Pancreas (tissue), 10 donors: ENCODE measurements at places on chromosomes 1 and 21.

DNA sequence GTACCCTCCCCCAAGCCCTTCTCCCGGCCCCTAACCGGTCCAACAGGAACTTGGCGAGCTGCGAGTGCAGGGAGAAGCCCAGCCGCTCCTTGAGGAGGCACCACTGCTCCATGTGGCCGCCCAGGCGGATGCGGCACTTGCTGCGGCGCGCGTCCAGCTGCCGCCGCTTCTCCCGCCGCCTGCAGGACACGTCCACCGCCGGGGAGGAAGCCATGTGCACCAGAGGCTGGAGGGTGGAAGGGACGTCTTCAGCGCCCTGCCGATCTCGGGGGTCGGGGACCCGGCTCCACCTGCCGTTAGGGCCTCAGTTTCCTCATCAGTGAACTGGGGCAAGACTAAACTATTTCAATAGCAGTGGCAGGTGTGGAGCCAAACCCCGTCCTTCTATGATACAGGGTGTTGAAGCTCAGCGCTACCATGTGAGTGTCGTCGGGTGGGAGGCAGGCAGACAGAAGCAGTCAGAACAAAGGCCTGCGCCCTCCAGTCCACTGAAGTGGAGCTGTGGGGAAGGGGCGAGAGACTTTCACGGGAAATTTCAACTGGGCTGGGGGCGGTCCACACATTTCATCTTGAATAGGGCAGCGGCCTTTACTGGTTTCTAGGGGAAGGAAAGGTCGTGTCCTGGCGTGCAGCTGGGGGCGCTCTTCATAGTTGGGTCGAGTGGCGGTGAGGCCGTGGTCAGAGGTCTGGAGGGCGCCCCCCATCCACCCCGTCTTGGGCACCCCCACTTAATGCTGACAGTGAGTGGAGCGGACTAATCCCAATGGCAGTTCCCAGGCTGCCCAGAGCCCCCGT, 592 bp downstream of the ZNF692 start:
- DNase-seq = peak; percentile 68

GRCh38 chr1:96649301-96649700, 72.3 kb upstream of the PTBP2 start:
- DNase-seq = no peak

GRCh38 chr1:45033356-45033755, 21.3 kb downstream of the UROD start:
- no peak for DNase-seq

DNA sequence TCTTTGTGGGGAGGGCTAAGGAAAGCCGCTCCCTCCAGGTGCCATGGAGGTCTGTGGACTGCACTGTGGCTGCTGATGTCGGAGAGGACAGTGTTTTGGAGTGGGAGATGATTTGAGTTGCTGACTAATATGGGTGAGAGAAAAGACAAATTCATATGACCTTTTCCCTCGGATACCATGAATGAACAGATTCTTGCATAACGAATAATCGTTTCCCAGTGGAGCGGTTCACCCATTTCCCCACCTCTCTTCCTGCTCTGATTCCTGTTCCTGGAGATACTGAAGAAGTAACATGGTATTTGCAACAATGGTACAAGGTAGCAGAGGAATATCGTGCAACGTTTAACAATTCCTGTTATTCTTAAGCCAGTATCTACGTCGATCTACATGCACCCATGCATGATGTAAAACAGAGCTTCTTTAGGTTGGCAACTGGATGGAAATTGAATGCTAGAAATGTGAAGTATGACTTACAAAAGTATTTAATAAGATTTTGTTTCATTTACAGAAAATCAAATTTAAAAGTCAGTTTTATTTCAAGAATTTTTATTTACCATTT, 227.1 kb downstream of the TOMM20 start:
- DNase-seq = no peak

DNA sequence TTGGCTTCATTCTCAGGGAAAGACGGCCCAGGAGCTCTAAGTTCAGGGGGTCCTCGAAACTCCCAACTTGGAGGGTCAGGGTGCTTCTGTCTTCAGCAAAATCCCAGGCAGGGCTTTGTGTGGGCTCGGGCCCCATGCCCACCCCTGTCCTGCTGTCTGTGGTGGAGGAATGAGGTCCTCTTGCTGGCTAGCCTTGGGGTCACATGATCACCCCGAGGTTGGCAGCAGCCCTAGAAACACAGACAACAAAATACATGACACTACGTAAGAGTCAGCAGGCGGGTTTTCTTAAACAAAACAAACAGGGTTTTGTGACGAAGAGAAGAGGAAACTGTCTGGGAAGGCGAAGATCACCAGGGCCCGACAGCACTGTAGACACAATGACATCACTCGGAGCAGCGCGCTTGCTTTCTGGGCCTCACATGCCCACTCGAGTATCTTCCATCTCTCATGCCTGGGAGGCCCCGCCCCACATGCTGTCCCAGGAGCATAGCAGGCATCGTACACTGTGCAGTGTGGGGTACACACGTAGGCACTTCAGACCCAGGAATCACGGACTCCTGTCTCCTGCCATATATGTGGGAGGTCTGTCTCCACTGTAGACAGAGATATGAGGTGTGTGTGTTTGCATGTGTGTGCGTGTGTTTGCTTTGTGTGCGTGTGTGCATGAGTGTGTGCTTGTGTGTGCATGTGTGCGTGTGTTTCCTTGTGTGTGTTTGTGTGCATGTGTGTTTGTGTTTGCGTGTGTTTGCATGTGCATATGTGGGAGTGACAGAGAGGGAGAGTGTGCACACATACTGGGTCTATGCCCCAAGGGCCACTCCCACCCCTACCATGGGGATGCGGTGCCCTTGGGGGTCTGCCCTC, 94.7 kb downstream of the SIK1 start:
- no peak for DNase-seq

GRCh38 chr21:45018131-45019075, 56.0 kb upstream of the ADARB1 start:
- no peak for DNase-seq

- DNase-seq = no peak
These were observed 780 bp downstream of the HIVEP3 start for GRCh38 chr1:41917835-41918449.

- no peak for DNase-seq
These were observed 125.7 kb downstream of the LYPLAL1 start for GRCh38 chr1:219299420-219299819.
